Right hindlimb (tissue), 1 donor: ENCODE measurements at places on chromosomes 2 and 18.

DNA sequence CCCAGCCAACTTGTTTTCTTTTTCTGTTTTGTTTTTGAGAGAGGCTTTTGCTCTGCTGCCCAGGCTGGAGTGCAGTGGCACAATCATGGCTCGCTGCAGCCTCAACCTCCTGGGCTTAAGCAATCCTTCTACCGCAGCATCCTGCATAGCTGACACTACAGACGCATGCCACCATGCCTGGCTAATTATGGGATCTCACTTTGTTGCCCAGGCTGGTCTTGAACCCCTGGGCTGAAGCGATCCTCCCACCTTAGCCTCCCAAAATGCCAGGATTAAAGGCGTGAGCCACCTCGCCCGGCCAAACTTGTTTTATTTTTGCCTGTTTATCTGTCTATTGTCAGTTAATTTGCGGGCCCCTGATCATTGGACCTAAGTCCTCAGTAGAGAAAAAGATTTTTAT, 61.6 kb upstream of the MSH6 start:
- no peak for DNase-seq

DNA sequence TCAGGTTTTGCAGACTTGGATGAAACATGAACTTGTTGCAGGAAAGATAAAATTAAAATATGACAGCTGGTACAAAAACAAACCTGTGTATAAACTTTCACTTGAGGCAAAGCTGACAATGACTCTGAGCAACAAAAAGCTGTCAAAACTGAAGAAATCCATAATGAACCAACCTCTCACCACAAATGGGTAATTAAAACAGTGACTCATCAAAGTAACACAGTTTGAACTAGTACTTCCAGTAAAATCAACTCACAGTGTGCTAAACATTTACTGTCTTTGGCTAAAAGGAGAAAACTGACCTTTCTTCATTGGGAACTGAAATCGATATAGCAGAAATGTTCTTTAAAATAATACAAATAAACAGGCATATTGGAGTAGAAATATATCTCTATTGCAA, 209.7 kb downstream of the WDPCP start:
- DNase-seq: no peak

DNA sequence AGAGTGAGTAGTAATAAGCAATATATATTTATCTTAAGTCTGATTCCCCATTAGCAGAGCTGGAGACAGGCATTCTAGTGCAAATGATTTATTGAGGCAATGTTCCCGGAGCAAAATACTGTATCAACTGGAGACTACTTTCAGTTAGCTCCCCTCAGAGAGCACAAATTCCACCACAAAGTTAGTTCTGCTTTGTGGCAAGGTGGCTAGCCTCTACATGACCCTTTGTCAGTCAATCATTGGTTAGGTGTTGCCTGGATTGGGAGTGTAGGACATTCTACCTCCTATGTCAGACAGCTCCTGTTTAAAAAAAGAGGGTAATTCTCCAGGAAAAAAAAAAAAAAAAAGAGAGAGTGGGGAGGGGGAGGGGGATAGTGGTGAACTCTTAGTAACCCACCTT, 402.2 kb downstream of the NR4A2 start:
- no peak for DNase-seq

DNA sequence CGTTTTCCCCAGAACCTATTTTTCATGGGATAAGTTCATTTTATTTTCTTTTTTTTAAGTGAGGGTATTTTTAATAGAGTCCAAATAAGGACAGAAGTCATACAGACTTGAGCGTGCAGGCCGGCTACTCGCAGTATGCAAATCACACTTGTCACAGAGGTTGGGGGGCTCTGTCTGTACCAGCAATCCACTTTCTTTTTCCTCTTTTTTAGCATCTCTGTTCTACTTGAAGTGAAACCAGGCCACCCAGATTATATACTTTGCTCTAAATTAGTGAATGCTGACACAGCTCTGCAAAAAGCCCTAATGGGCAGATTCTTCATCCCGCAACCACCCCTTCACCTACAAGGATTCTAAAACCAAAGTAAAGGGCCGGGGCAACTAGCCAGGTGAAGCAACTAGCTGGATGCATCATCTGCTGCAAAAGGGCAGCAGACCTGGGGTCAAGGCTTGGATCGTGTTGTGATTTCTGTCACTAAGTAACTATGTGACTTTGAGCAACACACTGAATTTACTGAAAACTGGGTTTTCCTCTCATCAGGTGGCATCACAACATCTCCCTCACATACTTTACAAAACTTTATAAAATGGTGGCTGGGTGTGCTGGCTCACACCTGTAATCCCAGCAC, 18.4 kb downstream of the KDSR start:
- no peak for DNase-seq

DNA sequence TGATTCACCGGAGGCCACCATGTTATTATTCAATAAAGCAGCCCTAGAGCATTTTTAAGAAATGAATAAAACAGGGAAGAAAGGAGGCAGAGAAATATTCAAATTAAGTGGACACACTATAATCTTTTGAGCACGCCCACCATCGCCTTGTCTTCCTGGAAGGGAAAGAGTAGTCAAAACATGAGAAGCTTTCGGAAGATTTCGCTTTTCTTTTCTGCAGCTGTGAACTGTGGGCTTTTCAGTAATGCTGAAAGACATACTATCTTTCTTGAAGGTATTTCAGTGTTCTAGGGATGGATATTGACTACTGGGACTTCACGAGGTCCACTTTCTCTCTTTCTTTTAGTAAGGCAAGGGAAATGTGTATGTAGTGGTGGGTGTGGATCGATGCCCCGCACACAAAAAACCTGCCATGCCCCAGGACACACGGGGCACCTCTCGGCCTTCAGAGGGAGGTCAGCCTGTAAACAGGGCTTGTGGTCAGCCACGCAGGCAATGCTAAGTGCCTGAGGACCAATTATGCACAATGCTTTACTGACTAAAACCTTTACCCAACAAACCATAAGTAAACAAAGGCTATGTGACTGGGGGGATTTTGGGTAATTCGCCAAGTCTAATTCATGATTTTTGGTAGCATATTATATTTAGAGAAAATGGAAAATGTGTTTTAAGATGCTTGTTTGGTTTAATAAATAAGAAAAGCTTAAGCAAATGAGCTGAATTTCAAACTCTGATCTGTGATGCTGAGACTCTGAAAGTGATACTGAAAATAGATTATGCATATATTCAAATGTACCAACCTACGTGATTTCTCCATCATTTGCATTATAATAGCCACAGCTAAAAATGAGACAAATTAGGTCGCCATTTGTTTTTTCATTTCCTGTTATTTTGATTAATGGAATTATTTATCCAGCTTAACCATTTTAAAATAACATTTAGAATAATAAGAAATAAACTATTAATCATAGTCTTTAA, 130.5 kb downstream of the ZNF516 start:
- DNase-seq: no peak

DNA sequence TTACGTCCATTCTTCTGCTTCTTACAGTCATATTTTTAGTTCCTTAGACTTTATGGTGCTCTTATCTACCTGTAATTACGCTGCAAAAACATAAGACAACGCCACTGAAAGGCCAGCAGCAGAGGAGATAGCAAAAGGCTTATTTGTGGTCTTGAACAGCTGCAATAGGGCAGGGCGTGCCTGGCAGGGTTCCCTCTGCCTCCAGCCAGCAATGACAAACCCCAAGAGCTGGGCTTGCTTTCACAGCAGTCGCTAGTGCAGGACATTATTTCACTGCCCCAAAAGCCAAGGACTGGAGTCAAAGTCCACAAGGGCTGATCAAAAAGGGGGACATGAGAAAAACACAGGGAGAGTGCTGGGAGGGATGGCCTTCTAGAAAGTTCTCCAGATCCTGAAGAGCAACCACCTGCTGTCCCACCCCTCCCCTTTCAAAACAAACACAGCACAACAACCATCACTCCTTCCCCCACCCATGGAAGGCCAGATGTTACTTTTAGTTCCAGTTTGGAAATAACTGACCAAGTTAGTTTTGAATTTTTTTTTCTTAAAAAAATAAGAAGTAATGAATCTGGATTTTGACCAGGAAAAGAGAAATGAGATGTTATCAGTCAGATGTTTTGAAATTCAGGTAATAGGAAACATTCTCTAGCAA, 127.8 kb downstream of the RBMS1 start:
- peak; percentile 77 for DNase-seq

- no peak for DNase-seq
Measured at GRCh38 chr2:128535953-128536352, 217.3 kb upstream of the HS6ST1 start.

DNA sequence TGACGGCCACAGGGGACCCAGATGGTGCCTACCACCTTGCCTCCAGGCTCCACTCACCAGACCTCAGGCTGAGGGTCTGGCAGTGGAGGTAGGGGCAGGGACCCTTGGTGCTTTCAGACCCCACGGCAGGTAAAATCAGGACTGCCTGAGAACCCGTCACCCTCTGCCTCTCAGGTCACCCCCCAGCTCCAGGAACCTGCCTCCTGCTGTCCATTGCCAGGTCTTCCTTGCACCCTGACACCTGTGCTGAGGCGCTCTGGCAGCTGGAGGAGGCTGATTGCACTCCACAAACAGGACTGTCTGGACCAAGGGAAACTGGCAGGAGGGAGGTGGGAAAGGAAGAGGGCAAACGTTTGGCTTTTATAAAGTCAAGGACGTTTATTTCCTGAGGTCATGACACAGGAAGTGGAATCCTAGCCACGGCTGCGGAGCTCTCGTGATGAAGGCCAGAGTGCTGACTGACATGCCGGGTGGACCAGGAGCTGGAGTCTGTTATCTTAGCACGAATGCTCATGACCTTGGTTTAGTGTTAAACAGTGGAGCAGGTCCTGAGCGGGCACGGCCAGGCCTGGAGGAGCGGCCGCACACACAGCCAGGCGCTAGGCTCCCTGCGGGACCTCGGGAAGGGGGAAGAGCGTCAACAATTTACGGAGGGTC, 40.5 kb downstream of the ANO7 start:
- DNase-seq: no peak

GRCh38 chr2:101262142-101262541, 9.5 kb downstream of the CNOT11 start:
- no peak for DNase-seq

DNA sequence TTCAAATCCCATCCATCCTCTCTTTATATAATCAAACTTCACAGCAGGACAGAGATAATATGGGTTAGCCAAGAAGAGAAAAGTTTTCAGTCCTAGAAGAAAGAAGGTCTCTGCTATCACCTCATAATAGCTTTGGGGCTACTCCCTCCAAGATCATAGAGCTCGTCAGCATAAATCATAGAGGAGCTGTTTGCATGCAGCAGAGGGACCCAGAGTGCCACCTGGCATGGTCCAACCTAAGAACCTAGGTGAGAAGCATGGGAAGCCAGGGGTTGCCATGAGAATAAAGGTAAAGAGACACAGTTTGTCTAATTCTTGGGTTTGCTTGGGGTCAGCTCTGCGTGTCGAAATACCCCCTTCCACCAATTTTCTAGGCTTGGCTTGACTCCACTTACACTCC, 87.1 kb upstream of the CYP1B1 start:
- DNase-seq: no peak

DNA sequence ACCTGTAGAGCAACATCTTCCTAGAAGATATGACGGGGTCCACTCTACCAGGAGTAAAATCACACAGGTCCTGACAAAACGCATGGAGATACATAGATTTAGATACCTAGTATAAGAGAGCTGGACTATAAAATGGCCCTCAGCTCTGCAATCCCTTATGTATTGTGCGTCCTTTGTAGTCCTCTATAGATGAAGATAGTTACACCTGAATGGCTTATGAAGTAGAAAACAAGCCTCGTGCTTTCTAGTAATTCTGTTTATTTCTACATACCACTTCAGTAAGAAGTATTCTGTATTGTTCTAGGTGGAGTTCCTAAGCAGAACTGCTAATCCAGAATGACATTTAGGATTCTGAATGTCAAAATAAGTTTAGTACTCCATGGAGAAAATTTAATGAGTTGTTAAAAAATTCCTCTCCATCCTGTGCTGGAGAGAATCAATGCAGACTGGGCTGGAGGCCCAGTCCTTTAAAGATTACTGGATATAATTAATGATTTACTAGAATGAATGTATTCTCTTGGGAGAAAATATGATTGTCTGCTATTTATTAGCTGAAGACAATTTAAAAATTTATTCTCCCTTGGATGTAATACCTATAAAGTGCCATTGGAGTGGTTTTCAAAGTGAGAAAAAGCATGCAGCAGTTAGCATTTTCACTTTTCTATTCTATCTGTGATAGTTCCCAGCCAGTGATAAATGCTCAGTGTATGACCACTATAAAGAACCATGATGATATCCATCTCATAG, 147.3 kb upstream of the UNC80 start:
- DNase-seq: no peak

- DNase-seq: no peak
Measured at GRCh38 chr18:5969989-5970403, 74.7 kb upstream of the TMEM200C start.

- DNase-seq: no peak
Measured at GRCh38 chr2:64234785-64235184, 90.6 kb upstream of the PELI1 start.

GRCh38 chr2:25939257-25939668, 43.0 kb downstream of the KIF3C start:
- no peak for DNase-seq

DNA sequence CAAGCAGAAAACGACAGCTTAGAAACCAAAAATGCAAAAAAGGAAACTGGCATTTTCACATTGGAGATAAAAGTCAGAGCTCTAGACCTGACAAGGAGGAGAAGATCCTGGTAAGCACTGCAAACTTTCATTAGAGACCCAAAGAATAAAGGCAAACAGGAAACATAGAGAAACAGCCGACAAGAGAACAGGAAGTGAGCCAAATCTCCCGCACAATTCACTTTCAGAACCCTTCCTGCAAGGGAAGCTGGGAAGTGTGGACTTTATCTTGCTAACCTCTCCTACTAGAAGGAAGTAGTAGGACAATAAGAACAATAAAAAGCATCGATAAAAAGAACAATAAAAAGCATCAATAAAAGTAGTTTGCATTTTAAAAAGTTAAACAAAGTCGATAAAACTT, 417.8 kb upstream of the SPHKAP start:
- DNase-seq: no peak

- peak; percentile 69 for DNase-seq
Measured at GRCh38 chr2:114442510-114442909, at the start of gene DPP10. DPP10 (plus strand) TSS chr2:114442641.

- no peak for DNase-seq
Measured at GRCh38 chr2:169540146-169540545, 30.6 kb downstream of the KLHL41 start.

DNA sequence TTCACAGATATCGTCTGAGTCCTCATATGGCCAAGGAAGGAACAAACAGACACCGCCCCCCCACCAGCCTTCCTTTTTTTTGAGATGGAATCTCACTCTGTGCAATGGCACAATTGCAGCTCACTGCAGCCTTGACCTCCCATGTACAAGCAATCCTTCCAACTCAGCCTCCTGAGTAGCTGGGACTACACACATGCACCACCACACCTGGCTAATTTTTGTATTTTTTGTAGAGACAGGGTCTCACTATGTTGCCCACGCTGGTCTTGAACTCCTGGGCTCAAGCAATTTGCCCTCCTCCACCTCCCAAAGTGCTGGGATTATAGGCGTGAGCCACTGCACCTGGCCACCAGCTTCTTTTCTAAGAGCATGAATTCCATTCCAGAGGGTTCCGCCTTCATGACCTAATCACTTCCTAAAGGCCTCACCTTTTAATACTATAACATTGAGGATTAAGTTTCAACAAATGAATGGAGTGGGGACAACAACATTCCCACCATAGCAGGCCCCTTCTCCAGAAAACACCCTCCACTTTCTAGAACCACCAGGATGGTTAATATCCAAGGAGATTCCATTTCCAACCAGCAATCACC, 2.2 kb upstream of the TMBIM1 start:
- no peak for DNase-seq

GRCh38 chr18:74896390-74896991, 298.8 kb downstream of the ZNF407 start:
- DNase-seq: no peak
